Fibroblast of skin of scalp (primary cell): ENCODE measurements at places on chromosomes 6 and 20.
A peak's percentile ranks its signal among the peaks of the same experiment; 100 is the strongest.

DNA sequence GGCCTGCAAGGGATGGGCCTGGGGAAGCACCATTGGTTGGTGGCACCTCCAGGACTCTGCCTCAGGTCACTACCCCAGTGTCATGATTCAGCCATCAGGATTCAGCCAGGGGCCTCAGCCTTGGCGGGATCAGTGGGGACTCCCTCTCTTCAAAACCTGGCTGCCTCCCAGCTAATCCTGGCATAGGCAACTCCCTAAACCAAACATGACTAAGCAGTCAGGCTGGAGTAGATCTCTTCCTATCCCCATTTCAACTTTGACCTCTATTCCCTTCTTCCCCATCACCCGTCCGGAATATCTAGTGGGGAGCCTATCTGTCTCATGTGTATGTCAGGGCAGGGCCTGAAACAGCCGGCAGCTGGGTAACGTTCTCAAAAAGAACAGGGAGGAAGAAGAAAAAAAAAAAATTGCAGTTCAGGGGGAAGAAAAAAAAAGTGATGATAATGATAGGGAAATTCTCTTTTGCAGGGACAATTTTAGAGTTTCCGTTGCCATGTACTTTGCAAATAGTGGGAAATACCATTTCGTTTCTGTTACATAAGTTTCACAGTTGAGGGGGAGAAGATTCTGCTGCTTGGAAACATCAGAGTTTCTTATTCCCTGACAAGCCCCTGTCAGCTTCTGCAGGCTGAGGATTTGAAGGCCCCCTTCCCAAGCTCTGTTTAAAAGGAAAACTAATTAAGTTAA is 4.1 kb upstream of the PREX1 start:
- peak; percentile 62 for DNase-seq

DNA sequence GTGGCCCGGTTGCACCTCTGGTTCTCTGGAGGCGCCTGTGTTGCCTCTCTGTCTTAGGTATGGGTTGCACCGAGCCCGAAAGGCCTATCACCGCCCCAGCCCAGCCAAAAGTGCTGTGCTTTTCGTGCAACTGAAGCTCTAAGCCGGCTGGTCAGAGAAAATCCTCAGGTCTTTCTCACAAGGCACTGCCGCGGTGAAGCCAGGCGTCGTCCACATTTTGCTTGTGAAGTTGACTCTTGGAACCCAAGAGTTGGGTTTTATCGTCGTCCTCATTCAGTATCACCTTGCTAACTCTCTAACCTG is 726 bp upstream of the EMILIN3 start:
- no peak for DNase-seq

DNA sequence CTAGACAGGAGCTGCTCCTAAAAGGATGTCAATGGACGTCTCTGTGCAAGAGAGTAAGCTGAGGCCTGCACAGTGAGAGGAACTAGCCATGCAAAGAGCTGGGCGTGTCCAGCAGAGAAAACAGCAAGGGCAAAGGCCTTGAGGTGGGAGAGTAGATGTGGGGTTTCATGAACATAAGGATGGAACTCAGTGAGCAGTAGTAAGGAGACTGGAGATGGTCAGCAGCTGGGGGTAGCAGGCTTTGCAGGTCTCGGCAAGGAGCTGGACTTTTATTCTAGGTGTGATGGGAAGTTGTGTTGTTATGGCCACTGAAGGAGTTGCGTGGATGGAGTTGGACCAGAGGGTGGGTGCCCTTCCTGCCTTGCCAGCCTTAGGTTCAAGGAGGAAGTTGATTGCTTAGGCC is 90.7 kb upstream of the SIRPA start:
- DNase-seq, result no peak

DNA sequence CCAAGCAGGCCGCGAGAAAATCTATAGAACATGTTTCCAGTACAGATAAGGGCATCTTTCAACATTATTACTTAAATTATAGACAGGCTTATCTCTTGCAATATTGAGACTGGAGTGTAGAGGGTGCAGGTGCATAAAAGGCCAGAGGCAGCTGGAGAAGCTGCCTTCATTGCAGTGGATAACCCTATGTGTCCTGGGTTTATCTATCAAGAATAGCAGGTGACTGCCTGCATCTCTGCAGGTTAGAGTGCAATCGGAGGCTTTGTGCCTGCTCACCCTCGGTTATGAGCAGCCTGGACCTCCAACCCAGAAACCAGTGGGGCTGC is 28.7 kb upstream of the ECI2 start:
- no peak for DNase-seq

GRCh38 chr6:22892452-22892851 is 323.1 kb downstream of the HDGFL1 start:
- peak; percentile 95 for DNase-seq

- DNase-seq, result no peak
These were observed 60.1 kb downstream of the RPP40 start for GRCh38 chr6:4943716-4944115.

GRCh38 chr6:14506656-14507246 is 389.2 kb downstream of the CD83 start:
- DNase-seq, result no peak

DNA sequence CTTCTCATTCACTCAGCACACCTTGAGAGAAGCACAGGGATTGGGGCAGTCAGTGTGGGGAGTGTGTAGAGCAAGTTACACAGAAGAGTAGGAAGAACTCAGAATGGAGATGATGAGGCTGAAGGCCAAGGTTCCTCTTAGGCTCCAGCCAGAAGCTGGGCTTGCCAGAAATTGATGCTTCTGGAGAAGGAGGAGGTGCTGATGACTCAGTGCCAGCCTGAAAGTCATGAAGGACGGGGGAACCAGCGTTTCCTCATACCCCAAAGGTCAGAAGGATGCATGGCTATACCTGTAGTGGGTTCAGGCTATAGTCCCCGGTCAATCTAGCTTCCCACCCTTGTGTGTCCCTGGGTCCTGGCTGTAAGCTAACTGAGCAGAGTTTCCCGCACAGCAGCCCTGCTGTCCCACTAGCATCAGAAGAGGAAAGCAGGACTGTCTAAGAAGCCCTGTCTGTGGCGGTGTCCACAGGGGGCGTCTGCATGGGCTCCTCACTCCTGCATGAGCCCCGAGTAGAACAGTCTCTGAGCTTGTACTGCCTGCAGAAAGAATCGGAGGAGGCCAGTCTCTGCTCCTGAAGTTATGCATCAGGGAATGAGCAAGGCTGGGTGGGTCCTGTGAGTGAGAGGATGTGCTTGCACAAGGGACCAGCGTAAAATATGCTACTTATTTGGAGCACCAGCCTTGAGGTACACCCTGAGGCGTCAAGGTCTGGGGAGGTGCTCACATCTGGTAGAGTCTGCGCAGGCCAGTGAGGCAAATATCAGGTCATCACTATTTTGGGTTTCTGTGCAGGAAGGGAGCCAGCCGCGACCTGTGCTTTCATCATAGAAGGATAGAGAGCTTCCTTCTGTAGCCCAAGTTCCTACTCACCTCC is 148.5 kb downstream of the MRPL14 start:
- no peak for DNase-seq

GRCh38 chr6:88848870-88849269 is 114.5 kb downstream of the RNGTT start:
- DNase-seq, result no peak

GRCh38 chr20:8656335-8656734 is 412.6 kb upstream of the PLCB4 start:
- DNase-seq, result peak; percentile 12

GRCh38 chr20:40156600-40157317 is 532.3 kb downstream of the MAFB start:
- DNase-seq, result no peak

- peak; percentile 55 for DNase-seq
These were observed 5.3 kb downstream of the LINC00237 start for GRCh38 chr20:21100578-21101452.

DNA sequence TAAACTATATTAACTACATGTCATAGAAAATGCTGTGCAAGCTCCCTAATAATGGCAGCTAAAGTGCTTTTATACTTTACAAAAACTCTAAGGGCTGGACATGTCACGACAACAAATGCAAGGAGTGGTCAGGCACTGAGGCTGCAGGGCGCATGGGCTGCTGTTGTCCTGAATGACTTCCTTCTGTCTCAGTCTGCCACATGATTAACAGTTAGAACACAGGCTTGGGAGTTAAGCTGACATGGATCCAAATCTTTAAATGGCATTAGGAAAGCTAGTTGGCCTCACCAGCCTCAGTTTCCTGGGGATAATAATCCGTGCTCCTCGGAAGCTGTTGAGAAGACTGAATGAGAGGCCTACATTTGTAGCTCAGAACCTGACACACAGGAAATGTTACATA is 57.4 kb downstream of the PREP start:
- no peak for DNase-seq

DNA sequence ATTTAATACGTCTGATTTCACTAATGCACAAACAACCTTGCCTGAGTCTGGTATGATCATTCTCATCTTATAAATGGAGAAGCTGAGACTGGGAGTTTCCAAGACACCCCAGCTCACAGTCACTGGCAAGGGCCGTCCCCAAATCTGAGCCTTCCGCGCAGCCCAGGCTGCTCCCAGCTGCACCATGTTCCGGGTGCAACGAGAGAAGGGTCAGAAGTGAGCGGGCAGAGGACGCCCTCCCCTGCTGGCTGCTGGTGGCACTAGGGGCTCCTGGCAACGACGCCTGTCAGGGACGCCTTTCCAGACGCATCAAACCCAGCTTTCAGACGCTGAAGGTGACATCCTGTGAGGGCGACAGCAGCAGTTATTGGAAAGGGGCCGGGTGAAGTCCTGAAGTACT is 115.3 kb upstream of the PROKR2 start:
- no peak for DNase-seq

DNA sequence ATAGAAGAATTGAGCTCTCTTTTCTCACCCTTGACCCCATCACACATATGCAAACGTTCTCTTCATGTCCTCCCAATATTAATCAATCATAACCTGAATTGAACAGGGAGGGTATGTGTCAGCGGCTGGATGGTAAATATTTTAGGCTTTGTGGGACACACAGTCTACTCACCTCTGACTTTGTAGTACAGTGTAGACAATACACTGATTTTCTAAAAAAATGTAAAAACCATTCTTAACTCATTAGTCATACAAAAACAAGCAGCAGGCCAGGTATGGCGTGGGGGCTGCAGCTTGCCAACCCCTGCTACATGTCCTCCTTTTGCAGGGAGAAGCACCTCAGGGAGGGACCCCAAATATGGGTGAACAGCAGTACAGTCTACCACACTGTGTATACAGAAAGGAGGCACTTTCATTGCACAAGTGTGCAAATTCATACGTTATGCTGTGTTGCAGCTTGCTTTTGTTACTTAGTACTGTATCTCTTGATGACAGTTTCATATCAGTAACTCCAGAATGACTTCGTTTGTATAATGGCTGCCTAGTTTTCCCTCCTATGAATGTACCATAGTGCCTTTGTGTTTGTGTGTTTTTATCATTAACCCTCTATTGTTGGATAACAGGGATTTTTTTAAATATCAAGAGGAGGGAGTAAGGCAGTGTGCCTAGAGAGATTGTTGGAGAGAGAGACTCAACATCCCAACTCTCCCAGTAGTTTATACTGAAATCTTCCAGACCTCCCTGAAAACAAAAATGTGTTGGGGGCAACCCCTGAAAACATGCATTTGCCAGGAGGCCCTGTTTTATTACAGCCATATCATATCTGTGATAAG is 214.3 kb downstream of the ZMYND8 start:
- no peak for DNase-seq

- DNase-seq, result no peak
These were observed 141.5 kb downstream of the KLHL32 start for GRCh38 chr6:97066056-97066455.

DNA sequence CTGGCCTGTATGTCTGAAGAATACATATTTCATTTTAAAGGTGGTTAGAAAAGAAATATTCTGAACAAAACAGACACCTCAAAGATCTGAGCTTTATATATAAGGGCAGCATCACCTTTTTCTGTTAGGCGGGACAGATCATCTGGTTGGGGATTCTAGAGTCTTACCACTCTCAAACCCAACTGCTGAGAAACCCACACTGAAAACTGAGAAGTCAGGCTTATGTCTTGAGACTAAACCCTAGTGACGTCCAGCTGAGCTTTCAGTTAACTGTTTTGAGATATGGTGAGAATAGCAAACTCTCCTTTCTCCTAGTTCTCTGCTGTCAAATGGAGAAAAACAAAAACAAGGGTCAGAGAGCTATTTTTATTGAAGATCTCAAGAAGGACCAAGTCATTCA is 63.7 kb upstream of the CCN6 start:
- no peak for DNase-seq

DNA sequence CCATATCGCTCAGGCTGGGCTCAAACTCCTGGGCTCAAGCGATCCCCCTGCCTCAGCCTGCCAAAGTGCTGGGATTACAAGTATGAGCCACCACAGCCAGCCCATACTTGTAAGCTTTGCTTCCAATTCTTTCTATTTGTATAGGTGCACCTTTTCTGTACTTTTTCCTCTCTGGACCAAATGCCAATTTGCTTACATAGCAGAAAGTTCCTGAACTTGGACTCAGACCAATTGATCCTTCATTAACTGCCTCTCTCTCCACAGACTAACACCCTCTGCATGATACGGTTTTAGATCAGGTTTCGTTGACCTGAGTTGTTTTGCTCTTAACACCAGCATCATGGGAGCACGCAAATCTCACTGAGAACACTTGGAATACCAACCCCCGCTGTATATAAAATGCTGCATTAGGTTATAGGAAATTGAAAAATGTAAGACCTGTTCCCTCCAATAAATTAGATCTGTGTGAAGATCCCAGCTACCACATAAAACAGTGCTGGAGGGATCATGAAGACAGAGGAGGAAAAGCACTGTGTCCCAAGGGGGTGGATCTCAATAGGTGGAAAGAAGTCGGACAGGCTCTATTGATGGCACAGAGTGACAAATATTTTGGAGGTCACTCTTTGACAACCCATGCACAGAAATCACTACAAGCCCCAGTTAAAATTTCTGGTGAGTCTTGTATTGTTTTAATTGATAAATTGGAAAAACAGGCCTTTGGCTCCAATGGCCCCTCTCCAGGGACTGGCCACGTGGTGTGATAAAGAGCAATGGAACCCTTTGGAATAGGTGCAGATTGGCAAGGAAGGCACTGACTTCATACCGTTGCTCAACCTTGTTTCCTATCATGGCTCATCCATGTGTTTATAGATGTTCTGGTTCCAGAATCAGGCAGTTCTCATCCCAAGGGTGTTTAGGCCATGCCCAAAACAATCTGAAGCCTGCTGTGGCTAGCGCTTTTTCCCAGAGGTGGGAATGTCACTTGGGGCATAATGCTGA is 51.2 kb downstream of the ISM1 start:
- DNase-seq, result no peak

DNA sequence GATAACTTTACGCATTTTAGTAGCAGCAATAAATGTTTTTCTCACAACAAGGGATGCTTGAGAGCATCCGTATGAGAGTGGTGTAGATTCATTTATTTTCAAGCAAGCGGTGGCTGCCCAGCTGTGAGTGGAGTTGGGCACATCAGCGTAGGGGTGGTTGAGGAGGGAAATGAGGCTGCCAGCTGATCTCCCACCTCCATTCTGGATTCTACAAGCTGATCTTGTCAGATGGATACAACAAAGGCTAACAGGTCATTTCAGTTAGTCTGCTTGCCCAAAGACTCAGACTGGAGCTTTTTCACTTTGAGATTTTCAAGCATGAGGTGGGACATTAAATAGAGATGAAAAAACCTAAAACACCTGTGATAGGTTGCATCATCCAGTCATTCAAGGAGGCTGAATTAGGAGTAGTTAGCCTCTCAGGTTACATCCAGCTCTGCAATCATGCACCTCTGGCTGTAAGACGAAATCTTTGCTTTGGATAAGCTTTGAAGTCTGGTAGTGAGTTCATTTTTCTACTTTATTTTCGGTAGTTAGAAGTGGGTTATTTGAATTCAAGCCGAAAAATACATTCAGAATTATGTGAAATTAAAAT is 1.9 kb upstream of the BACH2 start:
- DNase-seq, result no peak
